Activated CD4-positive, alpha-beta T cell treated with anti-CD3 and anti-CD28 coated beads, Interleukin-2, amount 50 U/mL, for 4 hours (primary cell): ENCODE measurements at places on chromosomes 3 and 15.
A peak's percentile ranks its signal among the peaks of the same experiment; 100 is the strongest.

DNA sequence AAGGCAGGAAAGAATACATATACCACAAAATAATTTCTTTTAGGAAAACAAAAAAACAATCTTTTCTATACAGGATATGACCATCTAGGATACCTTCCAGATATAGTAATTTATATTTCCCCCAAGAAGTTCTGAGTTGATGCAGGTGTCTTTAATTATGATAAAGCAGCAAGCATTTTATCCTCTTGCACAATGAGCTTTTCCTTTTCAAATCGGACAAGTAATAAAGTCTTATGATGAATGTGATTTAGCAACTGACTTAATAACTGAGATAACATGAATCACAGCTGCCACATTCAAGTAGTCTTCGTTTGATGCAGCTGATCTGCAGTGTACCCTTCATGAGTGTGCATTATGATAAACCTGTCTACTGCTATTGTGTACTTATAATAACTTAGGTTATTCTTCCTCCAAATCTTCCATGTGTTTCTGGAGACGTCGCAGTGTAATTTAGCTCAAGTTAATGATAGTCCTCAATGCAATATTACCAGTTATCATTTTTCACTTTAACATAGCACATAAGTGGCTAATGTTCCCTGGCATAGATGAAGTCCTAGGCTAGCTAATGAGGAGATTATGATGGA is 260.3 kb upstream of the MRPL3 start:
- DNase-seq: no peak

DNA sequence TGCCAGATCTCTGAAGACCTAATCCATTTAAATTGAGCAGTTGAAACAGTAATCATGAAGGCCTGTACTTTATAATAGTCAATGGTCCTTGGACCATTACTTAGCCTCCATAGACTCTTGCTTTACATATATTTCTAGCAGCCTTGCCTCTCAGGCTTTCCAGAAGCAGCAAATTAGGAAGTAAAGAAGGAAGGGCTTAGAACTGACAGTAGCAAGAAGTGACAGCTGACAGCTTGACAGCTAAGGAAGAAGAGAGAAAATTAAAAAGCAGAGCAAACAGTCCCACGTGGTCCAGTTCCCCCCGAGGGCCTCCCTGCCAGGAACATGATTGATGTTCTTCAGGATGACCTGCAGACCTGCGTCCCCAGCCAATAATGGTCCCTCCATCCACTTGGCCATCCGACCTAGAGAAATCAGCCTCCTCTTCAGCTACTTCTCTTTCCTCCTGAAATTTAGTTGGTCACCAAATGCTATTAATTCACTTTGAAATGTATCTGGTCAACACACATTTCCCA is 15.0 kb upstream of the PSMD6 start:
- DNase-seq: no peak

DNA sequence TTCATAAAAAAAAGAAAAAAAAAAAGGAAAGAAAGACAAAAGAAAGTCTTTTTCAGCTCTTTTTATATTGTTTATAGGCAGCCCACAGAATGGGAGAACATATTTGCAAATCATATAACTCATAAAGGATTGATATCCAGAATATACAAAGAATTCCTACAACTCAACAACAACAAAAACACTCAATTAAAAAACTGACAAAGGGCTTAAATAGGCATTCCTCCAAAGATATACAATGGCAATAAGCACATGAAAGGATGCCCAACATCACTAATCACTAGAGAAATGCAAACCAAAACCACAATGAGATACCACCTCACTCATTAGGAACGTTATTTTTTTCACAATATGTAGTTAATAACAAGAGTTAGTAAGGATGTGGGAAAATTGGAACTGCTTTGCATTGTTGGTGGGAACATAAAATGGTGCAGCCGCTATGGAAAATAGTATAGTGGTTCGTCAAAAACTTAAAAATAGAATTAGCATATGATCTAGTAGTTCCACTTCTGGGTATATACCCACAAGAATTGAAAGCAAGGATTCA is 54.2 kb upstream of the CMTM8 start:
- no peak for DNase-seq

- DNase-seq: peak; percentile 75
Observed at GRCh38 chr3:58237238-58237940, at the start of gene ABHD6. Gene ABHD6 (plus strand): TSS chr3:58237792. CDS start chr3:58256587, 18,795 bp downstream.

GRCh38 chr15:68515371-68516095 is 63.3 kb upstream of the CORO2B start:
- DNase-seq: no peak

GRCh38 chr15:56982987-56983386 is 64.5 kb downstream of the TCF12 start:
- no peak for DNase-seq

DNA sequence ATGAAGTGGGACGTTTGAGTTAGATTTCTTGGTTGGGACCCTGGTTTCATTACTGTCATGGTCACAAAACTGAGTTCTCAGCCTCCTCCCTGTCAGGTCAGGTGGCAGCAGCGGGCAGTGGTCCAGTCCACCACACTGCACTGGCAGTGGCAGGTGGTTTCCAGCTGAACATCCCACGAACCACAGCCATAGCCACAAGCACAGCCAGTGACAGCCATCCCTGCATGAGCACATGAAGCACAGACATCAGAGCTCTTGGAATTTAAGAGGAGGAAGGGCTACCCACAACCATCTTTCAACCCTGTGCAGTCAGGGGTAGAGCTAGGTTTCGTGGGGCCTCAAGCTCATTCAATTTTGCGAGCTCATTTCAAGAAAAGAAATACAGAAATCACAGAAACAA is 1.5 kb downstream of the RETNLB start:
- DNase-seq: no peak

- DNase-seq: no peak
Observed at GRCh38 chr3:164640591-164640990, 437.7 kb downstream of the SI start.

DNA sequence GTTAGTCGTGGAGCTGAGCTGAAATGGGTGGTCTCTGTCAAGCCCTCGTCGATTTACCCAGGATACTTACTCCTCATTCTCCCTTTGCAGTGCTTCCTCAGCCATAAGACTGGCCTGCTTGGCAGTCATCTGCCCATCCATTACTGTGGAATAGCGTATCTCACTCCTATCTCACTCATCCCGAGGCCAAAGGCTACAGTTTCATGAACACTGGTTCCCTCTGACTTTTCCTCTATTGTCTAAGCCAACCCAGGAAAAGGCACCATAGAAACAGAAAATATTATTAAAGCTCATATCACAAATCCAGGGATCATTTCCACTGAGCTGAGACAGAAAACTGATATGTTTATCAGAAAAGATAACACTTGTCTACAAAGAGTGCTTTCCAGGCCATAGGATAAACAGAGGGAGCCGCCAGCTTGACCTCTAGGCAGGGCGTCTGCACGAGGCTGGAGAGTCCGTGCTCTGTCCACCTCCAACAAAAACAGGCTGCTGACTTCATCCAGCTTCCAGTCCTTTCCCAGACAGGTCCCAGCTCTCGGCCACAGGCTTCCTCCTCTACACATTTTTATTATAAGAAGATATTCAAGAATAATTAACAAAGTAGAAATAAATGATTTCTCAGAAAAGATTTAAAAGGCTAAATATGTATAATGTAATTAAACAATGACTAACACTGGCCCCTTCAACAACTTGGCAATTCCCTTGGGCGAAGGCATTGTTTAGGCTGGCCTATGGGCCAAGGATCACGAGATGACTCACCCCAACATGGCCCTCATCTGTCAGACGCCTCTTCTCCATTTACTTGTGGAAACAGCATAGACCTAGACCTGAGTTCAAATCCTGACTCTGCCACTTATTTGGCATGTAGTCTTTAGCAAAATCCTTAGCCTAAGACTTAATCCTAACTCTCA is 27.4 kb upstream of the BOC start:
- no peak for DNase-seq

DNA sequence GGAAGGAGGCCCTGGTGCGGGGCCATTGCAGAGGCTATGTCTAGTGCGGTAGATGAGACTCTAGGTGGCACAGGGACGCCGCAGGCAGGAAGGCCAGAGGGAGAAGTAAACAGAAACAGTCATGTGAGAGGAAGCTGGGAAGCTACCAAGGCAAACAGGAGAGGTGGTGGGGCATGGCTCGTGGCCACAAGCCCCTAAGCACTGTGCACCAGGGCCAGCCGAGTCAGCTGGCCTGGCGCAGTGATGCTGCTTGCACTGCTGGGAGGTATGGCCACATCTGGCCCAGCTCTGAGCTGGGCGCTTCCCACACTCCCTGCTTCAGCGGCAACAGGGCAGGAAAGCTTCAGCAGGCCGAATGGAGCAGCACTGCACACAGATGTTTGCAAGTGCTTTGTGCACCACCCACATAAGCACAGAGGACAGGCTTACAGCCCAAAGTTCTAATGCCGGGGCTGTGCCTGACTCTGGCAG is 76.6 kb downstream of the SRGAP3 start:
- no peak for DNase-seq

GRCh38 chr3:138974462-138974861 is 27.4 kb downstream of the FOXL2NB start:
- no peak for DNase-seq

GRCh38 chr3:113736548-113737089 is 9.4 kb downstream of the NAA50 start:
- no peak for DNase-seq

DNA sequence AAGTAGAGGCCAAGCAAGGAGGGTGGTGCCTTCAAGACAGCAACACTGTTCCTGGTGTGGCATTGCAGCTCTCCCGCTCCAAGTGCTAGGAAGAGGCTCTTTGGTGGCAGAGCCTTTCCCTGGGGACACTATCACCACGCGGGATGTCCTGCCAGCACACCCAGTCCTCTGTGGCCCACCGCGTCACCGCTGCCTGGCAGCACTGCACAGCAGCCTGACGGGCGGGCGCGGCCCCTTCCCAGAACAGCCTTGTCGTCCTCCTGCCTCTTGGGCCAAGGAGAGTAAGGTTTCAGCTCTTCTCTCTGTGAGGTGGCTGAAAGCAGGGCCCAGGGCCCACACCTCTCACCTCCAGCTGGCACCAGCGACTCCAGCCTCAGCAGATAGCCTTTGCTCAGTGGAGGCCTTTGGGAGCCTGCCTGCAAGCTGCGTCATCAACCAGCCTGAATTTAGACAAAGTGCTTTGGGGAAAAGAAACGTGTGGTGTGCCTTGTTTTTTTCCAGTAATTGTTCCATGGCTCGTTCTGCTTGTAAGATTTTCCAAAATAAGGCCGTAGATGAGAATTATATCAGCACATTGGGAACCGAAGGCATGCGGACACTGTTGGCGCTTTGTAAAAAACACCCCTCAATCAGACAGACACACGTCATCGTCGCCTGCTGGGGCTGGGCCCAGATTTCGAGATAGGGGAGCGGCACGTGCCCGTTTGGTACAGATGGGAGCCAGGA is 65.0 kb downstream of the AAGAB start:
- no peak for DNase-seq

- no peak for DNase-seq
Observed at GRCh38 chr15:57570994-57571393, 20.7 kb upstream of the MYZAP start.

- DNase-seq: no peak
Observed at GRCh38 chr3:83033133-83033532, 1271.7 kb upstream of the GBE1 start.

- peak; percentile 34 for DNase-seq
Observed at GRCh38 chr15:85504749-85505676, 124.6 kb downstream of the AKAP13 start.

- DNase-seq: no peak
Observed at GRCh38 chr15:35827141-35827540, 281.2 kb upstream of the DPH6 start.

DNA sequence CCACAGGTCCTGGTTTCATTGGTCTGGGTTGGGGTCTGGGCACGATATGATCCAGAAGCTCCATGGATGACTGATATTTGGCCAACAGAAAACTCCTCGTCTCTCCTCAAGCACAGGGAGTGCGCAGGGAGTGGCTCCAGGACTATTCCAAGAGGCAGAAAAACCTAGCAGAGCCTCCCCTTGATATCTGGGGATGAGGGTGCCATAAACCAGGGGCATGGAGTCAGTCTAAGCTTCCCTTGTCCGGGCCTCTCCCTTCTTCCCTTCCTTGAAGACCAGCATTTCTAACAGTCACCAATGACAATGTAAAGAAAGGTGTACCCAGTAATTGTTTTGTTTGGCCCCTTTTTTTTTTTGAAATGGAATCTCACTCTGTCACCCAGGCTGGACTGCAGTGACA is 99.4 kb upstream of the HACD2 start:
- DNase-seq: no peak

- DNase-seq: no peak
Observed at GRCh38 chr3:45029661-45030060, 3.6 kb downstream of the CLEC3B start.

DNA sequence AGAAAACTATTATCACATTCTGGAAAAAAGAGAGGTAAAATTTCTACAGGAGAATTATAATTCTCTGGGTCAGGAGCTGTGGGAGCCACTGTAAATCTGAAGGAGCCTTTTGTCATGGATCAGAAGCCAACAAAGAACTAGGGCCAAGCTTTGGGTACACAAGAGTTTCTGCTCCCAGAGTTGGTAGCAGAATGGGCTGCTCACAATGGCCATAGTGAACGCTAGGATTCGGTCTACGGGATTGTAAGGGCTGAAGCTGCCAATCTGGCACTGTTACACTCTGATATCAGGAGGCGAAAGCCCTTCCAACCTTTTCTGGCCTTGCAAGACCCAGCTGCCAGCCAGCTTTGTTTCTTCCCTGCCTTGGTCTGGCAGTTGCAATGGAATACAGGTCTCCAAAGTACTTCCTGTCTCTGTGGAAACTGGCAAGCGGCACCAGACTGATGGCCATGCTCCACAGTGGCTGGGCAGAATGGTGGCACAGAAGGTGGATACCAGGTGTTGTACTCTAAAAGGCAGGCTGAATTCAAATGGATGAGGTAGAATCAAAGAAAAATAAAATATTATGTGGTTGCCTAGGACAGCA is 831.7 kb downstream of the CADM2 start:
- DNase-seq: no peak

DNA sequence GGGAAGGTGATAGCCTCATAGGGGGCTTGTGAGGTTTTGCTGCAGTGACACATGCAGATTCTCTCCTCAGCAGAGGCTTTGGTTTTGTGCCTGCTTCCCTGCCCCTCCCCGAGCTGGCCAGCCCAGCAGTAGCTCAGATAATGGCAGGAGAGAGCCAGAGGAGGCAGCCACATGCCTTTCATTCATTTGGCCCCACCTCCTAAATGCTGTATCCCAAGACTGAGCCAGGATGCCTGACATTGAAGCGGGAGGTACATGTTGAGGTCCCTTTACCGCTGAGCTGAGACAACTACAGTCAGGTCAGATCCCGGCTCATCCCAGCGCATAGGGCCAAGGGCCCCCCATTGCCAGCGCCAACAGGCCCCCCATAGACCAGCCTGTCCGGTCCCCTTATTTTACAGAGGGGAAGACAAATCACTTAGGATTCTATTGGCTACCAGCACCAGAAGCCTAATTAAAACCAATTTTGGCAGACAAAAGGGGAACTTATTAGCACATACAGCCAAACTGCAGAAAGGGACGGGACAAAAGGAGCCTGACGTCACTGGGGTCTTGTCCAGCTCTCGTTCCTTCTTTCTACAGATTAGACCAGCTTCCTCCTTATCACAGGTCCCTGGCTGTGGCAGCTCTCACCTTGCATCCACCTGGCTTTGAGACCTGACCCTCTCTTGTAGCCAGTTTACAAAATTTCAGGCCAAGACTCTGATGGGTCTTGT is 12.1 kb upstream of the POLG start:
- no peak for DNase-seq

GRCh38 chr15:77412972-77413698 is 6.8 kb downstream of the PEAK1 start:
- DNase-seq: no peak

GRCh38 chr3:176839901-176840300 is 357.4 kb downstream of the TBL1XR1 start:
- no peak for DNase-seq

GRCh38 chr3:87607234-87607633 is 330.9 kb upstream of the POU1F1 start:
- DNase-seq: no peak

- no peak for DNase-seq
Observed at GRCh38 chr15:73637527-73637926, 4.3 kb upstream of the NPTN start.
